CD4-positive, alpha-beta T cell treated with Interleukin-6 for 4 hours (primary cell): ENCODE measurements at places on chromosomes 4 and X.
A peak's percentile ranks its signal among the peaks of the same experiment; 100 is the strongest.

DNA sequence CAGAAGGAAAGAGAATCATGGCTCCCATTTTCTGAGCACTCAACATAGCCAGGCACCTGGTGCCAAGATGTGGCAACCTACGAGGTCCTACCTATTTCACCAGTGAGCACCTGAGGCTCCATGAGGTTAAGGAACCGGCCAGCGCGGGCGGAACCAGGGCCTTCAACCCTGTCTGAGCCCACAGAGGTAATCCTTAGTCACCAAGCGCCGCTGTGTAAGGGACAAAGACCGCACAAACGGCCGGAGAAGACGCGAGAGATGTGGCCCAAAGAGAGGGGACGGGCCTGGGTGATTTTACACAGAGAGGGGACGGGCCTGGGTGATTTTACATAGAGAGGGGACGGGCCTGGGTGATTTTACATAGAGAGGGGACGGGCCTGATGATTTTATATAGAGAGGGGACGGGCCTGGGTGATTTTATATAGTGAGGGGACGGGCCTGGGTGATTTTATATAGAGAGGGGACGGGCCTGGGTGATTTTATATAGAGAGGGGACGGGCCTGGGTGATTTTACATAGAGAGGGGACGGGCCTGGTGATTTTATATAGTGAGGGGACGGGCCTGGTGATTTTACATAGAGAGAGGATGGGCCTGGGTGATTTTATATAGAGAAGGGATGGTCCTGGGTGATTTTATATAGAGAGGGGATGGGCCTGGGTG, 114.2 kb downstream of the SMIM20 start:
- no peak for DNase-seq

DNA sequence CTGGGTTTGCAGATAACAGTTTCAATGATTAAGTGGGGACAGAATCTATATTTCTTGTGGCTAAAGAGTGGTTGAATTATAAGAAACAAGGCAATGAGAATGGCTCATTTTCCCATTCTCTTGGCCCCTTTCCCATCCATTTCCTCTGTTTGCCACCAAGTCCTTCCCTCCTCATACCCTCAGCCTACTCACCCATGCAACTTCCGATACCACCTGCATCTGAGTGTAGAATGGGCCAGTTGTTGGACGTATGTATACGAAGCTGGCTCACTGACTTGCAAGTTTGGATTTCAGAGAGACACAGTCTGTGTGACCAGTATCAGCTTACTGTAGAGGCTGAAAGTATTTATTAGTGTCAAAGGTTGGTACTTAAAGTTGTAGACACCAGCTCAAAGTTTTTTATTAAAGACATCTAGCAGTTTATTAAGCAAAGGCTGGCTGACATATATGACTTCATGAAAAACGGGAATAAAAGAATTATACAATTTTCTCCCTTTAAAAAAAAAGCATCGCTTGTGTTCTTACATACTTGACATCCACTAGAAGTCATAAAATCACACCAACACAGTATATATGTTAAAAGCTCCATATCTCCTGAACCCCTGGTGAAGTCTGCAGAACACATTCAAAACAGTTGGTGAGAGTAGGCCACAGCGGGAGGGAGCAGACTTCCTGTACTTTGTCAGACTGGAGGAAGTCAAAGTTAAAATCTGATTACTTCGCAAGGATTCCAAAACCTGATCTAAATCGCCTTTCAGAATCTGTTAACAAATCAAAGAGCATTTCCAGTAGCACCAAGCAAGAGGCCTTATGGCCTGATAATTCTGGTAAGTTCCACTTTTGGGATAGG, 22.4 kb upstream of the STIM2 start:
- DNase-seq: peak; percentile 30

- DNase-seq: peak; percentile 12
These were observed 151.9 kb upstream of the RPS6KA3 start for GRCh38 chrX:20418379-20419150.

DNA sequence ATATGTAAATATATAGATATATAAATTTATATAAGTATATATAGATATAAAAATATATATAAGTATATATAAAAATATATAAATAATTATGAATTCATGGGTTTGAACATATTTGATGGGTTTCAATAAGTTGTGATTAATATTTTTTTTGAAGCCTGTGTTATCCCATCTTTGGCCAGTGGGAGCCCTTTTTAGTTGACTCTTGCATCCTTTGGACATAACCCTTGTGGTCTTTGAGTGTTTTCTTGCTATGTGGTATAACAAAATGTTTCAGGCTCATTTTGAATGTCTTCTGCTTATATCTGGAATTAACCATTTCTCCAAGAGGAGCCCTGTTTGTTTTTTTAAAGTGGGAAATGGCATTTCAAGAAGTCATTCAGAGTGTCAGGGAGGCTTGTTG, 15.2 kb downstream of the SNX25 start:
- DNase-seq: no peak

GRCh38 chrX:632366-633042, 1.9 kb downstream of the SHOX start:
- DNase-seq: no peak

DNA sequence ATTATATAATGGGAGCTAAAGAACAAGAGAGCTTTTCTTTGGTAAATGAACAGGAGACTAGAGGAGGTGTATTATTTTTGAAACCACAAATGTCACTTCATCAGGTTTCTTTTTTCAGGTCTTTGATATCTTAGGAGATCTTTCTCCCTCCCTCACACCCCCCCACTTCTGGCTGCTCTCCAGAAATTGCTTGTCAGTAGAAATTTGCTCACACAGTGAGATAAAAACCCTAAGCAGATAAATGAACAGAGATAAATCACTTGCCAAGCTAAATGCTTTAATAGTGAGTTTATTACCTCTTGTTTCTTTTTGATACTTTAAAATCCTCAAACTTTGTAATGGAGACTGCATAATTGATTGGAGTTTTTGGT, 421.2 kb upstream of the TENM3 start:
- no peak for DNase-seq

GRCh38 chr4:53376900-53377299, 541 bp upstream of the FIP1L1 start:
- no peak for DNase-seq
